Stimulated activated CD8-positive, alpha-beta memory T cell treated with anti-CD3 and anti-CD28 coated beads, Interleukin-7, amount 100 ng/mL, for 4 hours (primary cell): ENCODE measurements at places on chromosomes 1 and 21.

- DNase-seq = peak; percentile 13
These were observed 5.0 kb upstream of the MEAF6 start for GRCh38 chr1:37519613-37520012.

GRCh38 chr1:111565079-111565478 is 54.5 kb upstream of the RAP1A start:
- no peak for DNase-seq

GRCh38 chr1:48003741-48004531 is 6.8 kb upstream of the TRABD2B start:
- DNase-seq = no peak

DNA sequence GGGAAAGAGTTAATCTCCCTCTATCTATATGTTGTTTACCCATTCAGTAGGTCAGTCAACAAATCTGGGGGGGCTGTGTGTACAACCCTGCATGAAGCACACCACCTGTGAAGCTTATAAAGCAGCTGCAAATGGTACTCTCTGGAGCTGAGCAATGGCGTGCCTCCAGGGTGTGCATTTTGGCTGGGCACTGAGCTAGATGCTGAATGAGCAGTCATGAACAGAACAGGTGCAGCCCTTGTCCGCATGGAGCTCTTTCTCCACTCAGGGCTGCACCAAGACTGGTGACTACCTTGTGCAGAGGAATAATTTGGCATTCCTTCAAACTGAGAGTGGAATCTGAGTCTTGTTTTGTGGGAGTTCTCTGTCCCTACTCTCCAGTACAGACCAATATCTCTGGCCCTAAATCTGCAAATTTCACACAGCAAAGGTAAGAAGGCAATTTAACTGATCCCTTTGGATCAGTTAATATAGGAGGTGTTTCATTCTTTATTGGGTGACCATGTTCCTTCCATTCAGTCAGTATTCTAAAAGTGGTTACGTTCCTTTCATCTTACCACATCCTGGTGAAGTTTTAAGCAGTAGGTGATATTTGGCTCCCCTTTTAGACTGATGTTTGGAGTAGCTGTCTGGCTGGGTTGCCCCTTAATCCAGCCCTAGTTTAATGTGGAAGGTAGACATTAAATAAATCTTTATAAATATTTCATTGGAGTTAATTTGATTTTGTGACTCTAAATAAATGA is 76.0 kb downstream of the GPR88 start:
- no peak for DNase-seq

GRCh38 chr21:45749974-45750373 is 106.4 kb downstream of the PCBP3 start:
- DNase-seq = no peak

DNA sequence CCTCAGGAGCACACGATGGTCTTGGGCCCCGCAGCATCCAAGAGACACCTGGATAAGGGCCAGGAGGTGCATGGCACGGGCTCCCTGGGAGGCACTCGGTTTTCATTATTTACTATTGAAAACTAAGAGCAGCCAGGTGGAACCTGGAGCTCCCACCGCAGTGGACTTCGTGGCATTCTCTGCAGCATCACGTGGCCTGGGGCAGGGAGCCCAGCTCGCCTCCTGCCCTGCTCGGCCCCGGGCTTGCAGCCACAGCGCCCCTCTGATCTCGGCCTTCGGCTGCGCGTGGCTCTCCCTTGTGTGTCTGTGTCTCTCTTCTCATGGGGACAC is 121.6 kb downstream of the SIK1 start:
- no peak for DNase-seq

DNA sequence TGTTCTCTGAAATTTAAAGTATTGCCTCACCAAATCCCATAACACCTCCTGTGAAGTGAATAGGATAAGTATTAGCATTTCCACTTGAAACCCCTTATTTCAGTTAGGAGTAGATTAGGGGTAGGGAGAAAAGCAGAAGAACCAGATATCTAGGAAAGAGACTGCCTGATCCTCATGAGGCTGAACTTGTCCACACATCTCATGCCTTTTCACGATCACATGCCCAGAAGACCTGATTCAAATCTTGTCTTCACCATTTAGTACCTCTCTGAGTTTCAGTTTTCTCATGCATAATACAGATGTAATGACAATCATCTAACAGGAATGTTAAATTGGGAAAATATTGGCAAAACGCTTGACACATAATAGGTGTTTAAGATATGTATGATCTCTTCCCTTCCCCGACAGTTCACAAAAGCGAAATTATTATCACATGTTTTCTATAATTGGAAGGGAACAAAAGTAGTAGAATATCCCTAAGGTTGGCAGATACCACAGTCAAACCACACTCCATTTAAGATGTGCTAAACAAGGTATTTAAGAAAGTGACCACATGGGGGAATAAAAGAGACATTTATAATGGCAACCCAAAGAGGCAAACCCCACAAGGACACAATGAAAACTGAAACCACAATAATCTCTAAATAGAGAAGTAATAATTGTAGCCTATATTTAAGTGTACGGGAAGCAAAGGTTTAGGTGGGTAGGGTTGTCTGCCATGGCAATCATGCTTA is 25.2 kb downstream of the GFI1 start:
- no peak for DNase-seq

DNA sequence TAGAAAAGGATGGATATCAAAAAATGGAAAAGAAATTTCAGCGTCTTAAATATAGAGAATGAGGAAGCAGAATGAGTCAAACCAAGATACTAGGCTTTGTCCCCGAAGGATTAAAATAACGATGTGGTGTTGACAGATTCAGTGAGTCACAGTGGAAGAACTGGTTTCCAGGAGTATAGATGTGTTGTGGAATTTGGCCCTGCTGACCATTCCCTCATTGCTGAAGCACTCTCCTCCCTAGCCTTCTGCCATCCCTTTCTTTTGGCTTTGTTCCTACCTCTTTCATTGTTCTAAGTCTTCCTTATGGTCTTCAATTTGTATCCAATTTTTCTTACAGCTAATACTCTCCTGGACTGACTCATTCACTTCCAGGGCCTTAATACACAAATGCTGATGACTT is 23.1 kb upstream of the USP25 start:
- DNase-seq = no peak

GRCh38 chr1:248045209-248045608 is 1.4 kb upstream of the OR2L3 start:
- DNase-seq = no peak

DNA sequence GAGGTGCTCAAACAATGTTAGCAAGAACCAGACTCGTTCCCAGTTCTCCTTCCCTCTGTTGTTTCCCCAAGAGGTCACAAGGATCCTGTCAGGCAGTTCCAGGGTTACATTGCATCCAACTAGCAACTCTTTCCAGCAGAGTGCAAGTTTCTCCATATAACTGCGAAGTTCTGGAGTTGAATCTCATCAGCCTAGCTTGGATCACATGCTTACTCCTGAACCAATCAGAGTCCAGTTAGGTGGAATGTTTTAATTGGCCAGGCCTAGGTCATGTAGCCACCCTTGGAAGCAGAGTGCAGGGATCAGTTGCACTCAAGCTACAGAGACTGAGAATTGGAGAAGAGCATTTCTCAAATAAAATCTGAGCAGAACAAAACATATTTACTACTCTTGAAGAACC is 15.9 kb upstream of the PIK3R3 start:
- no peak for DNase-seq
